ENCODE measurements at places on chromosomes 13 and 19. TPM values are rescaled to one million over a fixed set of nuclear protein-coding genes. Genes with fewer than 3 reads are reported as not detected.

DNA sequence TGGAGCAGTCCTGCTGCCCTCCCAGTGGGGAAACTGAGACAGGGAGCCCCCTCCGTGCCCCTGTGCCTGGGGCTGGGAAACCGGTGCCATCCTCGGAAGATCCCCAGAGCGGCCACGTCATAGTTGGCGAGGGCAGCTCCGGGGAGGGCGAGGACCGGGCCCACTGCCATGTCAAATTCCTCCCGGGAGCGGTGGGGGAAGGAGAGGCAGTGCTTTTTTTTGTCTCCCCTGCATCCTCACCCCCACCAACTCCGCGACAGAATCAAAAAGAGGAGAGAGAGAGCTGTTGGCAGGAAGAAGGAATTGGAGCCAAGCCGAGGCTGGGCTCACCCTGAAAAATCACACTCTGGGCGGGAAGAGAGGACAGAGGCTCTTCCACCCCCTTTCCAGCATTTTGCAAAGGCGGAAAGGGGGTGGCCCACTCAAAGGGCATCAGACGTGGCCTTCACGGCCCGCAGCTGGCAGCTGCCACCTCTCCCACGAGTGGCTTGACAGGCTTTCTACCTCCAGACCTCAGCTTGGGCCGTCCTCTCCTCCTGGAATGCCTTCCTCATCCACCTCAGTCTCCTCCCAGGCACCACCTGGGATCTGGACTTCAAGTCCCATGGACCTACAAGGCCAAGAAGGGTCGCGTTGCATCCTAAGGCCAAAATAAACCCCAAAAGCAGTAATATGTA, 19.6 kb upstream of the NFIC start:
- no peak for DNase-seq

- no peak for DNase-seq
Measured at GRCh38 chr13:105990256-105990958, 545.1 kb downstream of the EFNB2 start.

- DNase-seq: no peak
Measured at GRCh38 chr19:21269813-21270212, 59.4 kb downstream of the ZNF708 start.

DNA sequence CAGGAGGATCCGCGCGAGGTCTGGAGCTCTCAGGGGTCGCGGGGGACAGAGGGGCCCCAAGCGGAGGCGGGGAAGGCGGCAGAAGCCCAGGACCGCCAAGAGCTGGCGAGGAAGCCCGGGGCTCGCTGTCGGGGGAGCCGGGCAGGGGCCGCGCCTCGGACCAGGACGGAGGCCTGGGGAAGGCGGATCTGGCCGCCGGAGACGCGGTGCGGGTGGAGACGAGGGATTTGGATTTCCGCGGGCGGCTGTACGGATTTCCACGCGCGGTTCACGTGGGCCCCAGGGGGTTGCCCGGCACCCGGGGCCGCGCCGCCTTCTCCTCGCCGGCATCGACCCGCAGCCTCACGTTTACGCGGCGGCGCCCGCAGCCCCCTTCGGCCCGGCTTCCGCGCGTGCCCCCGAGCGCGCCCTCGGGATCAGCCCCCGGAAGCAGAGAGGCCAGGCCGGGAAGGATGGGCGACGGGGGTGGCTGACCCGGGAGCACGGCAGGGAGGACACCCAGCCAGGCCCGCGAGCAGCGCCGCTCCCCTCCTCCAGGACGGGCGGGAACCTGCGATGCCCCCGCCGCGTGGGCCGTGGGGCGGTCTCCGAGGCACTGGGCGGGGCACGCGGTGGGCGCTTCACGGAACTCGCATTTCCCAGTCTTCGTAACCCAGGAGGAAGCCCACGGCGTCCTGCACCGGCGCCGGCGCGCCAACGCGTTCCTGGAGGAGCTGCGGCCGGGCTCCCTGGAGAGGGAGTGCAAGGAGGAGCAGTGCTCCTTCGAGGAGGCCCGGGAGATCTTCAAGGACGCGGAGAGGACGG, 4.7 kb downstream of the F7 start:
- no peak for DNase-seq

- DNase-seq: no peak
Measured at GRCh38 chr13:19685437-19685836, 52.0 kb downstream of the MPHOSPH8 start.

GRCh38 chr13:40352802-40353562, 313.5 kb downstream of the FOXO1 start:
- no peak for DNase-seq

GRCh38 chr19:50518091-50519005, 4.6 kb upstream of the ASPDH start:
- DNase-seq: no peak

DNA sequence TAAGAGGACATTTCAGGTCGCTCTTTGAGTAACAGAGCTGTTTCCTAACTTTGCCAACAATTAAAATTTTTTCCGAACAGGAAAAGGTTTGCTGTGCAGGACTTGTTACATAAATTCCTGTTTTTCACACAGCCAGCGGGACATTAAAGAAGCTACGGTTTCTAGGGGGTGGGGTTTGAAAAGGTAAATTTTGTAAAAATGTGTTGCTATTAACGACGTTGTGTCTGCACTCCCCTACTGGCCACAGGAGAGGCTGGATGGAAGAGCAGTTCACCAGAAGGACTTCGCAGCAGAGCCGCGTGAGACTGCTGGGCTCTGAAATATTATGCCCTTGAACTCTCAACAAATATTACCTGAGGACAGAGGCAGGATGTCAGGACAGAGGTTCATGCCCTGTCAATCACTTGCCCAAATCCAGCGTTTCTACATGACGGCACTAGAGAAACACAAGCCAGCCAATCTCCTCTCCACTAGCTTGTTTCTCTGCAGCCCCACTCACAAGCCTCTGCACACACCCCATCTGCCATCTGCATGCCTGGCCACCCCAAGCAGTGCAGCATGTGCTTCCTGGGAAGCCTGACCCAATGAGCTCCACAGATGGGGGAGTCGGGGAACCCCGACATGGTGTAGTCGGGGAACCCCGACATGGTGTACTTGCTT, 102.0 kb downstream of the FOXO1 start:
- no peak for DNase-seq

Gene OR7A5
- total RNA-seq: not detected

Gene CEACAM1
- 13.5 TPM for total RNA-seq
